Activated CD8-positive, alpha-beta T cell treated with anti-CD3 and anti-CD28 coated beads, Interleukin-2, amount 10 ng/mL, durations not matched to agents 7 days and 5 days (primary cell): ENCODE measurements at places on chromosomes 2 and 18. TPM values are rescaled to one million over a fixed set of nuclear protein-coding genes. Genes with fewer than 3 reads are reported as not detected.

GRCh38 chr18:44887227-44887631 lies 206.5 kb downstream of the SETBP1 start:
- DNase-seq = peak; percentile 24

DNA sequence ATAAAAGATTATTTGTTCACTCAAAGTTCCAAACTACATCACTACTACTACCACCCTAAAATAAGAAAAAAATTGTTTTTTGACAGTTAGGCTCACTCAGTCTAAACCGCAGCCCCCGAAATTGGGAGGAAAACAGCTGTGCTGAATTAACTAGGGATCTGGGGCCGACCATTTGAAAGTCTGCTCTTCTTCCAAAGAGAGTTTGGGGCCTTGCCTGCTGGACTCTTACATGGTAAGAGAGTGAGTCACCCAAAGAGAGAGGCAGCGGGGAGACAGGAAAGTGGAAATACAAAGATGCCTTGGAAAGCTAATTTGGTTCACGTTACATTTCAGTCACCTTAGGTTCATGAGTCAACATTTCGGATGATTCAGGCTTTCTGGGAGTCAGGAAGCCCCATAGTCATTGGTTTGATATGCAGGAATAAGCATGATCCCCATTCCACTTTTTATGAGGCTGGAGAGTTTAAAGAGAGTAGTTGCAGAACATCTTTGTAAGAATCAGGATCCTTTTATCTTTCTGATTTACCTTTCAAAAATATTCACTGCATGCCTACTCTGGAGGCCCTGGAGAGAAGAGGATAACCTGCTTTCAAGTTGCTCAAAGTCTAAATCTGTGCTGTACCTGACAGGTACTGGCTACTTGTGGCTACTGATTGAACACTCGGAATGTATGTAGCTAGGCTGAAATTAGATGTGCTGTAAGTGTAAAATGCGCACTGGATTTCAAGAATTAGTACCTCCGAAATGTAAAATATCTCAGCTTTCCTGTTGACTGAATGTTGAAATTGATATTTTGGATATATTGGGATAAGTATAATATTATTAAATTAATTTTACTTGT lies 995 bp upstream of the RTN4 start:
- DNase-seq = peak; percentile 37

GRCh38 chr2:227990937-227991336 lies 119.5 kb downstream of the DAW1 start:
- no peak for DNase-seq

DNA sequence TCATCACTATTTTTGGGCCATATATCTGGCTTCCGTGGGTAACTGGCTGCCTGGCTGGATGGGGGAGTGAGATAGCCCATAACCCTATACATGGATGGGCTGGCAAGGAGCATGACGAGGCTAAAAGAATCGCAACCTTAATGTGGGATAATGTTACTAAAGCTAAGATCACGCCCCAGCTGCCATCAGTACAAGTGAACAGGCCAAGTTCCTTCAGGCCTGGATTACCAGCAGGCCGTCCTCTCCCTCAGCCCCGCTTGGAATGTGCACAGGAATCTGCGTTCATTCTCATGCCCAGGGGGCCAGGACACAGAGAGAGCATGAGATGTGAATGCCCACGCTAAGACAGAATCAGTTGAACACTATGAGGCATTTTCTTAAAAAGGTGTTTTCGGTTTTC lies 34.7 kb downstream of the RMC1 start:
- DNase-seq = no peak

- DNase-seq = no peak
Observed at GRCh38 chr2:211434773-211435172, 878.4 kb downstream of the CPS1 start.

DNA sequence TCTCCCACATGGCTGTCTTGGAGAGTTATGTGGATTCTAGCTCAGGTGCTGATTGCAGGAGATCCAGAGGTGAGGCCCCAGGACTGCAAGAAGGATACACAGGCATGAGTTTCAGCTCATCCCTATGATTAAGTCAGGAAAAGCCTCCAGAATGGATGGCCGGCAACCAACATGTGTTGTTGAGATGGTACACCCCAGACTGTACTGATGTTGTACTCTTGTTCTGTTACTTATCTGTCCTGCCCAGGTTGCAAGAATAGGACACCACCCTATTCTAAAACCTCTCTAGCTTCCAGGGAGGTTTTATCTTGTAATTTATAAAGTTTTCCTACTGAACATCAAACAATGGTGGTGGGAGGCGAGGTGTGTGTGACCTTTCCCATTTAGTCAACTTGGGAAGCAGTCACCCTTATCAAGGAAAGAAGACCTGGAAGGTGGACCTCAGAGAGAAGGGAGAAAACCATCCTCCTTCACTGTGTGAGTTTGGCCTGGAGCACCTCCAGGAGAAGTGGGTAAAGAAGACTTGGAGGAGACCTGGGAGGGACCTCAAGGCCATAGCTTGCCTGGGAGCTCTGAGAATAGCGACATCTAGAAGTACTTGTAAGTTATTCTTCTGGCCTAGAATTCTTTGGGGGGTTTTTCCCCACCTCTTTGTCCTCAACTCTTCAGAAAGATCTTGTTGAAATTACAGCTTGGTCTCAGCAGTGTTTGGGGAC lies 8.6 kb downstream of the FAM124B start:
- no peak for DNase-seq

- DNase-seq = no peak
Observed at GRCh38 chr2:210162466-210163124, 8.6 kb downstream of the KANSL1L start.

The PDE1A gene
- not detected for total RNA-seq

The FAM237A gene
- not detected for total RNA-seq
